ENCODE measurements at places on chromosomes 5 and 9. TPM values are rescaled to one million over a fixed set of nuclear protein-coding genes. Genes with fewer than 3 reads are reported as not detected.

DNA sequence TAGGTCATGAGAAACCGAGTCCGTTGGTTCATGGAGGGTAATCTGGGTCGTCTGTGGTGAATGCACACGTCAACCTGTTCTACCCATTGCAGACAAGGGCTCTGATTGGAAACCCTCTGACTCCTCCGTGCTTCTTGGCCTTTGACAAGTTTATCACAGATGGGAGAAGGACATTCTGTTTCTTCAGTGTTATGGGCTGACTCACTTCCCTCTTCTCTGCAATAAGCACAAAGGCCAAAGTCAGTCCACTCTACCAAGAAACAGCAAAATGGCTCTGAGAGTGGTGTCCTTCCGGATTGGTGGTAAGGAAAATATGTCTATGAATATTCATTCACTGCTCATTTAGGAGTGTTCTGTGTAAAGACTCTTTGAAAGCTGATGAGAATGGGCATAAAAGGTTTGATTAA is 89.3 kb downstream of the FEM1C start:
- H3K4me3 ChIP-seq, result no peak overlapping the region
- no peak overlapping the region for H3K27ac ChIP-seq
- no peaks in the 10 kb centered on the region for H3K27me3 ChIP-seq
- H3K36me3 ChIP-seq, result no peaks in the 10 kb centered on the region
- DNase-seq, result no peak

- no peaks in the 10 kb centered on the region for H3K4me1 ChIP-seq
- no peaks in the 10 kb centered on the region for H3K36me3 ChIP-seq
- H3K27ac ChIP-seq, result no peak overlapping the region
- no peak overlapping the region for H3K4me3 ChIP-seq
- H3K27me3 ChIP-seq, result no peaks in the 10 kb centered on the region
These were observed 59.4 kb upstream of the BASP1 start for GRCh38 chr5:17157916-17158529.

- no peaks in the 10 kb centered on the region for H3K27me3 ChIP-seq
- peak overlapping the region; percentile 65 for H3K27ac ChIP-seq
- H3K4me1 ChIP-seq, result peaks cover 27% of the 10 kb centered on the region
- no peak for DNase-seq
- H3K4me3 ChIP-seq, result no peak overlapping the region
These were observed 44.3 kb downstream of the BICD2 start for GRCh38 chr9:92720209-92720765.

- no peaks in the 10 kb centered on the region for H3K36me3 ChIP-seq
- no peaks in the 10 kb centered on the region for H3K27me3 ChIP-seq
- no peak for DNase-seq
- H3K4me3 ChIP-seq, result no peak overlapping the region
- H3K27ac ChIP-seq, result no peak overlapping the region
These were observed 87.1 kb downstream of the PDE6A start for GRCh38 chr5:149857499-149857898.

DNA sequence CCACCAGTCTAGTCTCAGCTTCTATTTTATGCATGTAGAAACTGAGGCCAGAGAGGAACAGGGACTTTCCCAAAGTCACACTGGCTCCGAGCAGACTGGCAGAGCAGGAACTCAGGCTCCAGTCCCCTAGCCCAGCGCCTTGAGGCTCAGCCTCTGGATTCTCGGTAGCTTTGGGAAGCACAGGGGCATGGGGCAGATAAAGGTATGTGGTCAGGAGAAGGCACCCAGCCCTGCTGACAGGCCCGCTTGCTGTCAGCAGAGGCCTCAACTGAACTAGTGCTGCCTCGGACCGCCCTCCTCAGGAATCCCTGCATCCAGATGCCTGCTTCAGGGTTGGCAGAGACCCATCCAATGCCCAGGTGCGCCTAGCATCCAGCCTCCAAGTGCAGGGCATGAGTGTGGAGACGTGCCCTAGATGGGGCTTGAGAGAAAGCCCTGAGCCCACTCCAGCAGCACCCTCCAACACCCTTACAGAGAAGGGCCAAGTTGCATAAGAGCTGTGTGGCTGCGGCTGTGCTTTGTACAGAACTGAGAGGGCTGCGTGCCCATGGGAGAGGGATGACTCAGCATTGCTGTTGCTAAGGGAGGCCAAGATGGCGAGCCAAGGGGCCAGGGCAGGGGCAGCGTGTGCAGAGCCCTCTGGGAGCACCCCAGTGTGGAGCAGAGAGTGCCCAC is 168.6 kb downstream of the MACROH2A1 start:
- no peak overlapping the region for H3K27ac ChIP-seq
- H3K4me3 ChIP-seq, result no peak overlapping the region
- H3K27me3 ChIP-seq, result no peaks in the 10 kb centered on the region
- H3K36me3 ChIP-seq, result no peaks in the 10 kb centered on the region
- no peaks in the 10 kb centered on the region for H3K4me1 ChIP-seq
- no peak for DNase-seq

Gene PCDHGB2
- 3.3 TPM for total RNA-seq

Gene TEX48
- not detected for total RNA-seq

Gene TLR4
- 3.7 TPM for total RNA-seq

- DNase-seq, result no peak
- H3K4me3 ChIP-seq, result no peak overlapping the region
- H3K27ac ChIP-seq, result no peak overlapping the region
- H3K4me1 ChIP-seq, result no peaks in the 10 kb centered on the region
These were observed 126.0 kb downstream of the STK32A start for GRCh38 chr5:147360816-147361215.

Gene UGT3A2
- not detected for total RNA-seq

GRCh38 chr9:136839229-136840139 is 2.8 kb upstream of the AJM1 start:
- no peaks in the 10 kb centered on the region for H3K27me3 ChIP-seq
- no peaks in the 10 kb centered on the region for H3K36me3 ChIP-seq
- no peak overlapping the region for H3K4me3 ChIP-seq

Gene KCNN2
- total RNA-seq, result not detected

DNA sequence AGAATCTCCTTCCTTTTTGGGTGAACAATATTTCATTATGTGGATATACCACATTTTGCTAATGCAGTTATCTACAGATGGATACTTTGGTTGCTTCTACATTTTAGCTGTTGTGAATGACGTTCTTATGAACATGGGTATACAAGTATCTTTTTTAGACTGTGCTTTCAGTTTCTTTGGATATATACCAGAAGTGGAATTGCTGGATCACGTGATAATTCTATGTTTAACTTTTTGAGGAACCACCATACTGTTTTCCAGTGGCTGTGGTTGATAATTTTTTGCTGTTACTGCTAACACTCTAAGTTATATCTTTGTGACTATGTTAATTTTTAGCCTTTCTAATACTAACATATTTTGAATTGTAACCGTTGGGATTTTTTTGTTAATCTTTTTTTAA is 12.5 kb downstream of the WDR70 start:
- no peaks in the 10 kb centered on the region for H3K27me3 ChIP-seq
- H3K4me3 ChIP-seq, result no peak overlapping the region
- no peaks in the 10 kb centered on the region for H3K4me1 ChIP-seq
- no peak overlapping the region for H3K27ac ChIP-seq
- no peak for DNase-seq
- H3K36me3 ChIP-seq, result peaks cover 24% of the 10 kb centered on the region

Gene TICAM2
- total RNA-seq, result 5.4 TPM

- no peaks in the 10 kb centered on the region for H3K27me3 ChIP-seq
- no peaks in the 10 kb centered on the region for H3K36me3 ChIP-seq
- no peak for DNase-seq
- no peak overlapping the region for H3K4me3 ChIP-seq
These were observed 53.3 kb upstream of the ATP10B start for GRCh38 chr5:160905285-160905684.

DNA sequence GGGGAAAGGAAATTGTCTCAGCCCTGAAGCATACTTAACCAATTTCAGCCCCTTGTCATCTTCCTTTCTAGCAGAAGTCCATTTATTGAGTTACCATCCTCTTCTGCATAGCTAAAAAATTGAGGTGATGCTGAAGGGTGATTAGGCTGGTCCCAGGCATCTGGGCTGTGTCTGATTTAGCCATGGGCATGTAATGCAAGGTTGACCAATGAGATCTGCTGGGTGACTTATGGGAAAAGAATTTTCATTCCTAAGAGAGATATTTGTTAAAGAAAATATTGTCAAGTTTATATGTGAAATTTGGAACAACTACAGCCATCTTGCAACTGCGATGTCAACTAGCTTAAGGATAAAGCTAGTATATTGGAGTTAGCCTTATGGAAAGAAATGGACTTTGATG is 5.1 kb downstream of the ITGA2 start:
- DNase-seq, result no peak
- no peak overlapping the region for H3K27ac ChIP-seq
- H3K4me1 ChIP-seq, result peaks cover 10% of the 10 kb centered on the region
- H3K36me3 ChIP-seq, result no peaks in the 10 kb centered on the region
- H3K4me3 ChIP-seq, result no peak overlapping the region

- no peak overlapping the region for H3K4me3 ChIP-seq
- no peaks in the 10 kb centered on the region for H3K4me1 ChIP-seq
- H3K27me3 ChIP-seq, result no peaks in the 10 kb centered on the region
- H3K27ac ChIP-seq, result no peak overlapping the region
- H3K36me3 ChIP-seq, result no peaks in the 10 kb centered on the region
These were observed 448.4 kb downstream of the PSAT1 start for GRCh38 chr9:78745331-78745730.

DNA sequence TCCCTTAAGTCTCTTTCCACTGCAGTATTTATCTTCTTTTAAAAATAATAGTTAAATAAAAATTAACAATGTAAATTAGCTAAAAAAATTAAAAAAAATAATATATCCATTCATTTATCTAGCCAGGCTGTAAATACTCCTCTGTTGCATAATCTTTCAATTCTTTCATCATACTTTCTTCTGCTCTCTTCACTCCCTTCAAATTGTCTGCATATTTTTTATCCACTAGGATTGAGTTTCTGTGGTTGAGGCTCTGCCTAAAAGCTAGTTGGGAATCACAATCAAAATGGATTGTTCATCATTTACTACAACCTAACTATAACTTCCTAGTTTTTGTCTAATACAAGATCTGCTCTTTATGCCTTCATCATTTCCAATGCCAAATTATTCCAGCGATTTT is 182.2 kb downstream of the PDE4D start:
- no peak overlapping the region for H3K27ac ChIP-seq
- no peak for DNase-seq
- no peaks in the 10 kb centered on the region for H3K4me1 ChIP-seq
- H3K36me3 ChIP-seq, result no peaks in the 10 kb centered on the region
- H3K4me3 ChIP-seq, result no peak overlapping the region
- H3K27me3 ChIP-seq, result no peaks in the 10 kb centered on the region

DNA sequence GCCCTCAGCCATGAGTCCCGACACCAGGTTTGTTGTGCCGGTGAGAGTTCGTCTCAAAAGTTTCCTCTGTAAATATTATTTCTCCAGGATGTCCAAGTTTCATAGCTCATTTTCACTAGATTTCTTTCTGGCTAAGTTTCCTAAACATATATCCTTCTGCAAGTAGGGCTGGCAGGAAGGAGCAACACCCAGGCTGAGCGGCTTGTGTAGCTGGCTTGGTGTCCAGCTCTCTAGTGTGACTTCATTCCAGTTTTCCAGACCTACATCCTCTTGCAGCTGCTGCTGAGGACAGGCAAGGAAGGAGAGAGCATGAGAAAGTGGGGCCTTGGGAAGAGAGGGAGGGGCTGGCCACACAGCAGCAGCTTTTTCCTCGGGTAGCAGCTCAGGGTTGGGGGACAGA is 80.3 kb downstream of the FGF1 start:
- no peak overlapping the region for H3K27ac ChIP-seq
- no peak overlapping the region for H3K4me3 ChIP-seq
- no peaks in the 10 kb centered on the region for H3K36me3 ChIP-seq
- peaks cover 12% of the 10 kb centered on the region for H3K27me3 ChIP-seq

- DNase-seq, result no peak
- no peaks in the 10 kb centered on the region for H3K36me3 ChIP-seq
- H3K27me3 ChIP-seq, result no peaks in the 10 kb centered on the region
- H3K4me3 ChIP-seq, result no peak overlapping the region
- no peaks in the 10 kb centered on the region for H3K4me1 ChIP-seq
These were observed 74.5 kb downstream of the XRCC4 start for GRCh38 chr5:83151821-83152220.

GRCh38 chr5:112228667-112229066 is 190.4 kb downstream of the EPB41L4A start:
- no peak for DNase-seq
- no peaks in the 10 kb centered on the region for H3K36me3 ChIP-seq
- no peak overlapping the region for H3K4me3 ChIP-seq
- H3K27me3 ChIP-seq, result peaks cover 2% of the 10 kb centered on the region

DNA sequence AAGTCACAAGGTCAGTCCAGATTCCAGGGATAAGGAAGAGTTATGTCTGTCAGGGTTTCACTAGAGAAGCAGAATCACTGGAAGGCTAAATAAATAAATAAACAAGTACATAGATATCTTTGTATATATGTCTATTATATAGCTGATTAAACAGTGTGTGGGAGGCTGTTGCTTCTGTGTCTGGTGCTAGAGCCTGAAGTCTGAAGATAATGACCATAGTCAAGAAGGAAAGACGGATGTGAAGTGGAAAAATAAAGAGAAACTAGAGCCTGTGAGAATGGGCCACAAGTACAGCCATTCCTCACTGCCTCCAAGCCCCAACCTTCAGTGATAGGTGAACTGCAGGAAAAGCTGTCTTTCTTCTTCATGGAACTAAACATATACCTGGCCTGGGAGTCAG is 4.1 kb upstream of the TMED7 start:
- H3K4me1 ChIP-seq, result peaks cover 12% of the 10 kb centered on the region
- no peaks in the 10 kb centered on the region for H3K36me3 ChIP-seq
- DNase-seq, result no peak
- H3K27ac ChIP-seq, result no peak overlapping the region
- H3K4me3 ChIP-seq, result no peak overlapping the region

Gene CTNND2
- not detected for total RNA-seq

DNA sequence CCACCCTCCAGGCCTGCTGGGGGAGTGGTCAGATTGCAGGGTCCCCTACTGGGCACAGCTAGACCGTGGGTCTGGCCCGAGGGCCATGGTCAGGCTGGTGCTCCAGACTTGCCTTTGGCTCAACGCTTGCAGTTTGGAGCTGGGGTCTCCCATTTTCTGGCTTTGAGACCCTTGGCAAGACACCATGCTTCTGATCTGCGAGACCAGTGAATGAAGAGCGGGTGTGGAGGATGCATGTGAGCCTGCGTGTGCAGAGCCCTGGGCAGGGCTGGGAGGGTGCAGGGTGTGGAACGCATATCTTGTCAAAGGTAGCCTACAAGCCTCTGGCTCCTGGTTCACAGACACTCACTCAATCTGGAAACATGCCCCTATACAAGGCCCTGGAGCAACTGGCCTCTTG is 6.1 kb upstream of the MRNIP start:
- H3K4me1 ChIP-seq, result no peaks in the 10 kb centered on the region
- H3K27me3 ChIP-seq, result no peaks in the 10 kb centered on the region
- no peak for DNase-seq
- H3K27ac ChIP-seq, result no peak overlapping the region

DNA sequence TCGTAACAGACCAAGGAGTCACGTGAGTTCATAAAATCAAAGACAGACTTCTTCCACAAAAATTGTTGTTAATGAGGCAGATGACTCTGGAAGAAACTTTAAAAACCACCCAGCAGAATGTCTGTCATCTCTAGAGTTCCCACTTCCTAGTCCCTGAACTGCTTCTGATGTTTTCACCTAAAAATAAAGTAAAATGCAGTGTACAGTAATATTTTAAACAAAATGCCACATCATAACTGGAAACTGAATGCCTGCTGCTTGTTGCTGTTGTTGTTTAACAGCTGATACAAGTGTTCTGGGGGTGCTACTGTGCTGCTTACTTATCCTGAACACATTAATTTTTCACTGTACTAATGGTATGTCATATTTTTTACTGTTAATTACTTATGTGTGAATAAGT is 577.2 kb downstream of the MTRR start:
- no peak overlapping the region for H3K4me3 ChIP-seq
- no peaks in the 10 kb centered on the region for H3K36me3 ChIP-seq
- no peak overlapping the region for H3K27ac ChIP-seq
- no peaks in the 10 kb centered on the region for H3K27me3 ChIP-seq
- DNase-seq, result no peak

GRCh38 chr9:95649801-95650213 is 133.0 kb upstream of the PTCH1 start:
- H3K36me3 ChIP-seq, result no peaks in the 10 kb centered on the region
- DNase-seq, result no peak
- no peaks in the 10 kb centered on the region for H3K27me3 ChIP-seq
- H3K27ac ChIP-seq, result no peak overlapping the region
